Hindlimb muscle (tissue), 1 donor: ENCODE measurements at places on chromosomes 11 and 22.

- no peak for DNase-seq
These were observed 6.6 kb downstream of the RIC8A start for GRCh38 chr11:214083-214482.

- DNase-seq: no peak
These were observed 692 bp upstream of the MOB2 start for GRCh38 chr11:1487091-1487850.

GRCh38 chr11:102582140-102582539 is 43.0 kb downstream of the MMP20 start:
- no peak for DNase-seq

DNA sequence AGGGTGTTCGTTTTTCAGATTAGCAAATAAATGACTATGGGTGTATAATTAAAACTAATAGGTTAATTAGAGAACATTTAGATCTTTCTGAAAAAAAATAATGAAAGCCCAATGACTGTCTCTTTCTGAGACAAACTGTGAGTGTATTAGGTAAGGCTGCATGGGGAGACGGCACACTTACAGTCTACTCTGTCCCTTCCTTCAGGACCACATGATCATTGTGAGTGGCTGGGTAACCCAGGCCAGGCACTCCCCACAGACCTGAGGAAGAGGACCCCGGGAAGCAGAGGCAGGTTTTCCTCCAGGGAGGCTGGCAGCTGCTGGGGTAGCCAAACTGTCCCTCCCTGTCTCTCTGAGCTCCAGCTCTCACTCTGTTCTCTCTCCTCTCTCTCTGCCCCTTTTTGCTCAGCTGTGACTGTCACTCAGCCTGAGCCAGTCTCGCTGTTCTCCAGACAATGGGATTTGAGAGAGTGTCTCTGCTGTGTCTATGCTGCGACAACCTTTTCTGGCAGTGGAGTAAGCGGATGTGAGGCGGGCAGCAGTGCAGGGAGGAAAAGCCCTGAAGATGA is 83.1 kb upstream of the NCAM1 start:
- peak; percentile 40 for DNase-seq

DNA sequence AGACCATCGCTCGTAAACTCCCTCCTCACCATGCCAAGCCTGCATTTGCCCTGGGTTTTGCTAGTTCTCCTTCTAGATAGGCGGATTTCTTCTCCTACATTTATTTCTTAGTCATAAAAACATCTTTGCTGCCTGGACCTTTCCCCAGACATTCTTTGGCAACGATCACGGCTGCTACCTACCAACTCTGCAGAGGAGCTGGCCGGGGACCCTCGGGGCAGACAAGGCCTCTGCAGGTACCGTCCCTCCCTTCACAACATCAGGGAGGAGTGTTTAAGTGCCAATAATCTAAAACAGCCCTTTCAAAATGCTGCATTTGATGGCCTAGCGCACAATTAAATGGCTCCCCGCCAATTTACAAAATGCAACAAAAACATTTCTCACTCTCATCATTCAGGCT is 34.4 kb downstream of the BRD1 start:
- DNase-seq: peak; percentile 38

DNA sequence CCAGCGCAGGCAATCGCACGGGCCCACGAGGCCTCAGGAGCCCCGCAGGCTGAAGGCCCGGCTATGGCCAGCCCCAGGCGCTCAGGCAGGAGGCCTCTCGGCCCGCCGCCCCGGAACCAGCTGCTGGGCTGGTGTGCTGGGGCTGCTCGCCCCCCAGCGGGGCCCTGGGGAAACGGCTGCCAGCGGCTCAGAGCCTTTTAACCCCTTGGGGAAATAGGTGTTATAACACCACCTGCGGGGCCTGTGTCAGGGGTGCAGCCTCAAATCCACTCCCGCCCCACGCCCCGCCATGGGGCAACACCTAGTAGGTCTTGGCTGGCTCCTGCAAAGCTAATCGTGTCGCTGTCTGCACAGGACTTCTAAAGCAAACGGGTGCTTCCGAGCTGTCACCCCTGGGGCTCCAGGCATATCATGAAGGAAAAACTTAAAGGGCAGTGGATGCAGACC is 237.4 kb downstream of the TTC28 start:
- DNase-seq: peak; percentile 68
